ENCODE measurements at places on chromosomes 7 and 10.

- peak; percentile 4 for DNase-seq
Measured at GRCh38 chr10:111933937-111934336, 249.6 kb downstream of the GPAM start.

- DNase-seq = no peak
Measured at GRCh38 chr7:37394158-37394557, 54.5 kb downstream of the ELMO1 start.

GRCh38 chr10:118723466-118723865 is 31.3 kb downstream of the CACUL1 start:
- DNase-seq = no peak

DNA sequence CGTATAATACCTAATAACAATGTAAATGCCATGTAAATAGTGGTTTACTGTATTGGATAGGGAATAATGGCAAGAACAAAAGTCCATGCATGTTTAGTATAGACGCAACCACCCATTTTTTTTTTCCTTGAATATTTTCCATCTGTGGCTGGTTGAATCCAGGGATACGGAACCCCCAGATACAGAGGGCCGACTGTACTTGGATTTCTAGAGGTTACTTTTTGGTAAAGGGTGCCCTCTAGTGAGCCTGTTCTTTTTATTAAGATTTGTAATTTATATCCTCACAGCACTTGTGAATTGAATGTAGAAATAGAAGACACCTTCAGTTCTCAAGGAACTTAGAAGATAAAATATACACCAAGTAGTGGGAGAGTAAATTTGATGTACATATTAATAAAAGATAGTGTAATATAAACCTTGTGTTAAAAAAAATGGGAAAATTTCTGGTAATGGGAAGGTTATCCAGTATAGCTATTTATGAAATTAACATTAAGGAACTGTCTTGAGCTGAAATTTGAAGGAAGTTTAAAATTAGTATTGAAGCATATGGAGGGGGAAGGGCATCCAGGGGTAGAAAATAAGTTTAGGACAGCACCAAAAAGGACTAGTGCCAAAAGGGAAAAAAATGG is 32.0 kb downstream of the EXOC6 start:
- DNase-seq = peak; percentile 68

GRCh38 chr10:94287336-94287735 is 75.4 kb downstream of the NOC3L start:
- no peak for DNase-seq

- no peak for DNase-seq
Measured at GRCh38 chr10:21423850-21424249, 101.6 kb downstream of the SKIDA1 start.

DNA sequence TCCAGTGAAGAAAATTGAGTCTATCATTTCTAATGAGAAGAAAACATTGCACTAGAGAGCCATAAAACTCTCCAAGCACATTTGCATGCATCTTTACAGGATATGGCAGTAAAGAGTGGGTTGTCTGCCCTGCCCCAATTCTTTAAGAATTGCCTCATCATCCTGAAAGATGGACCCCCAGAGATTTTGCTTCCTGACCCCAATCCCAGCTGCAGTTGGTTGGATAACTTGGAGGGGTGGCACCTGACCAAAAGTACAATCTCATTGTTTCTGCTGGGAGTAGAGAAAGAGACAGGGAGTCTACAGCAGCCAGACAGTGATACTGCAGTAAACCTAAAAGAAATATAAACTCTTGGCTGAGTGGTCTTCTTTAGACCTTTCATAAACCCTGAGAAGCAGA is 49.1 kb upstream of the ADCY1 start:
- no peak for DNase-seq

- DNase-seq = no peak
Measured at GRCh38 chr10:34775044-34775637, 40.0 kb downstream of the PARD3 start.

DNA sequence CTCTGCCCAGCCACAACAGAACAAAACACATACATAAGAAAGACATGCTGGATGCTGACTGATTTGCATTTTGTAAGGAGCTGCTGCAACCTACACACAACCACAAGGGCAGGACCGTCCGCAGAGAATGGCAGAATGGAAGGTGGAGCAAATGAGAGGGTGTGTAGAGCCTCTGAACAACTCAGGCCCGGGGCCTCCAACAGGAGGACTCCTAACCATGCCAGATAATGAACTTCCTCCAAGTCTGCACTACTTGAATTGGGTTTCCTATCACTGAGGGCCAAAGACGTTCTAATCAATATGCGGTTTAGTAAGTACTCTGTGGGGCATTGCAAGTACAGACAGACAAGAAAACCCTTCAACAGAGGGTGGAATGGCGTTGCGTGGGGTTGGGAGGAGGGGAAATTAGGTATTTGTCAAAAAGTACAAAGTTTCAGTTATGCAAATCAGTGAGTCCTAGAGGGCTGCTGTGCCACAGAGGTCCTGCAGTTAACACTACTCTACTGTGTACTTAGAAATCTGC is 14.6 kb downstream of the VOPP1 start:
- DNase-seq = peak; percentile 94

GRCh38 chr7:36119005-36119706 is 33.9 kb upstream of the EEPD1 start:
- DNase-seq = no peak

DNA sequence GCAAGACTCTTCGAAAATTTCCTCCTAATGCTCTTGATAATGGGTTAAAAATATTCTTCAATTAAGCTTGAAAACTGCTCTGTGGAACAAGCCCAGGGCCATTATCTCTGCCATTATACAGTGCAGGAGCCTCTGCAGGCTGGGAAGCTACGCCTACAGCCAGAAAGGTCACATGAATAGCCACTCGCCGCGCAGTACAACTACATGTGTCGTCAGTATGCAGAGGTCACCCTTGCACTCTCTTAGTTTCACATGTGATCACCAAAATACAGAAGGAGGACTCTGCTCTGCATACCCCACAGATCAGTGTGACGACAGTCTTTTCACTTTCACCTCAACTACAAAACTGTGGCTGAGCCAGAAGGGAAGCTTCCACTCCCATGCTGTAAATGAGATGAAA is 141.8 kb upstream of the C1QL3 start:
- DNase-seq = no peak

- DNase-seq = no peak
Measured at GRCh38 chr7:64881461-64882287, 21.4 kb upstream of the ZNF273 start.

DNA sequence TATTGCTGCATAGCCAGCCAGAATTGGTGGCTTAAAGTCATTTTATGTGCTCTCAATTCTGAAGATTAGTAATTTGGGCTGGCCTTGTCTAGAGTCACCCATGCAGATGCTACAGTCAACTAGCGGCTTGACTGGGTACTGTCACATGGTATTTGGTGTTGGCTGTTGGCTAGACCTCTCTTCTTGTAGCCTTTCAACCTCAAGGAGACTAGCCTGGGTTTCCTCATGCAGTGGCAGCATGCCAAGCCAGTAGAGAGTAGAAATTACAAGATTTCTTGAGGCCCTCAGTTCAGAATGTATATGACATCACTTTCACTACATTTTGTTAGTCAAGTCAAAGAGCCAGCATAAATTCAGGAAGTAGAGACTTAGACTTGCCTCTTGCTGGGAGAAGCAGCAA is 3.7 kb upstream of the ZNF800 start:
- DNase-seq = peak; percentile 71

GRCh38 chr10:22133749-22134624 is 83.8 kb downstream of the EBLN1 start:
- peak; percentile 88 for DNase-seq

DNA sequence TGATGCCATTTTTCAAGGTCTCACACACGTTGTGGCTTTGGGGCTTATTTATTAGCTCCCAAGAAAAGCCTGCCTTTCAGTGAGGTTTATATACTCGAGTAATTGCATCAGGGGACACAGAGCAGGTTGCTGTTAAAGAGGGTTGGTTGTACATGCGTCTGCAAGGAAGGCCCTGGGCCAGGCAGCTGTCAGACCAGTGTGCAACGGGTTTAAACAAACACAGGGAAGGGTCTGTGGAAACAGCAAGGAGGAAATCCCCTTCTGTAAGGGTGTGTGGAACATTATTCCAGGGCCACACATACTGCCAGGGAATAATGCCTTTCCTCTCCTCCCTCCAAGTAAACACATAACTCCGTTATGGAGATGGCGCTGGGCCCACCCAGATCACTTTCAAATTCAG is 1.7 kb upstream of the CHST15 start:
- peak; percentile 52 for DNase-seq

DNA sequence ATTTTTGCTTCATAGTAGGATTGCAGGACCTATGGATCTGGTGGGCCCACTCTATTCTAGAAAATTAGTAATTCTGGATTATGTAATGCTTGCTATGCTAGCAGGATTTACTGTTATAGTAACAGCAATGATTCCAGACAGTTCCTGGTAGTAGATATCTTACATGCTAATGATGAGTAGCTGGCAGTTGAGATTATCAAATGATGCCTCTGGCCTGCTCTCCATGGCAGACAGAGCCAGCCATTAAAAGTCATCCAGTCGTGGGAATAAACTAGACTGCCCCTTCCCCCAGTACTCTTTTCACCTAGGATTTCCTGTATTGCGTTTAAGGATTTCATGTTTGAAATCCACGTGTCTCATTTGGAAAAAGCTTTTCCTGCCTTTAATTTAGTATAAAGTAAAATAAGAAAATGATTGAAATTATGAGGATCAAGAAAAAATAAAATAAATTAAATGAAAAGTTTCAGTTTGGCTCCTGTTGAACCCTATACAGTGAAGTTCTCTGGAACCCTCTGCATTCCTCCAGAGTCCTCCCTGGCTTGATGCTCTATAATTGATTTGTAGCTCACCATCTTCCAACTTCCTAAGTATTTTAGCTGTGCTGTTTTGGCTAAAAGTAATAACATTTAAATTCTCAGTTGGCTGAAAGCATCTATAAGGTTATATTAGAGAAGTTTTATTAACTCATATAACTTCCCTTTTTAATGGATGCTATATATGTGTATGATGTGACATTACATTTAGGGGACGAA is 14.6 kb downstream of the UMAD1 start:
- DNase-seq = no peak

GRCh38 chr10:87916515-87916914 is 53.1 kb downstream of the PTEN start:
- DNase-seq = no peak

DNA sequence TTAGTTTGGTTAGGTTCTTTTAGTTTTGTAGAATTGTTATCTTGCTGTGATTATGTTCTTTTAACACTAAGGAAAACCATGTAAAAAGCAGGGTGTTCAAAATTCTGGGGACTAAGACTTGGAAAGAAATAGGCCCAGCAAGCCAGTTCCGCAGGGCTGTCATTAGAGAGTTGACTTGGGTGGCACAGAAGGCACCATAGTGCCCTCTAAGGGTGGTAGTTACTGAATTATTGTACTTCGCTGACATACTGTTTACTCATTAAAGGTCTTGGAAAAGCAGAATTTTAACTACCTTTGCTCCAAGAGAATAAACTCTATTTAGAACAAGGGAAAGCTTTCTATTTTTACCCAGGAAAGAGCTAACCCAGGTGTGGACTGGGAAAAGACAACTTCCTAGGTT is 86.5 kb downstream of the OTUD1 start:
- peak; percentile 35 for DNase-seq

GRCh38 chr7:113431406-113431805 is 313.1 kb upstream of the SMIM30 start:
- no peak for DNase-seq

GRCh38 chr7:77542409-77542808 is 5.3 kb downstream of the PTPN12 start:
- no peak for DNase-seq

GRCh38 chr10:5895804-5896203 is 5.8 kb downstream of the FBH1 start:
- DNase-seq = peak; percentile 68

- no peak for DNase-seq
Measured at GRCh38 chr10:50506861-50507573, 116.7 kb downstream of the SGMS1 start.

DNA sequence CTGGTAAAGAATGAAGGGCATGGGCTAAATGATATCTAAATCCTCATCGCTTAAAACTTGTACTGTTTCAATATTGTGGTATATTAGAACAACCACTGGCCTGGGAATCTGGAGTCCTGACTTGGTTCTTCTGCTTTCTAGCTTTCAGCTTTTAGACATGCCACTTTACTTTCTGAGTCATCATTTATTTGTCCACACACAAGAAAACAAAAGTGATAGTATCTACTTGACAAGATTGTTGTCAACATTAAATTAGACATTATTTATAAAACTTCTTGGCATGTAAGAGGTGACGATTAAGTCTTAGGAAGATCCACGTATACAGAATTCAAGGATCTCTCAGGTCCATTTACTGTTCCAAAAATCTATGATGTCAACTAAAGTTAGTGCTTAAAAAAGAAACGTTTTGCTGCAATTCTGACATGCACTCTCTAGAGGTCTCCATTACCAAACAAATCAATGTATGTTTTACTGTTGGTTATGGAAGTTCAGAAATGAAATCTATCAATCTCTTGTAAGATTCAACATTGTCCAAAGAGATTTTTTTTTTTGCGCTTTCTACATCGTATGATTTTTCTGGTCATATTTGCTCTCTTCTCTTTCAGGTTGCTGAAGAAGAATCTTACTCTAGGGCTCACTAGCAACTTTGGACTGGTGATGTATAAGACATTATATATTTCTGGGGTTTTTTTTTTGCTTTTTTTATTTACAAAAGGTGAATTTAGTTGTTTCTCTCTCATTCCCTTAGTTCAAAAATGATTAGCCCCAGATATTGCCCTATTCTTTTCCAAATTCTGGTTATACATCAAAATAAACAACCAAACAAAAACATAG is 53.6 kb upstream of the DYNC1I1 start:
- peak; percentile 42 for DNase-seq

DNA sequence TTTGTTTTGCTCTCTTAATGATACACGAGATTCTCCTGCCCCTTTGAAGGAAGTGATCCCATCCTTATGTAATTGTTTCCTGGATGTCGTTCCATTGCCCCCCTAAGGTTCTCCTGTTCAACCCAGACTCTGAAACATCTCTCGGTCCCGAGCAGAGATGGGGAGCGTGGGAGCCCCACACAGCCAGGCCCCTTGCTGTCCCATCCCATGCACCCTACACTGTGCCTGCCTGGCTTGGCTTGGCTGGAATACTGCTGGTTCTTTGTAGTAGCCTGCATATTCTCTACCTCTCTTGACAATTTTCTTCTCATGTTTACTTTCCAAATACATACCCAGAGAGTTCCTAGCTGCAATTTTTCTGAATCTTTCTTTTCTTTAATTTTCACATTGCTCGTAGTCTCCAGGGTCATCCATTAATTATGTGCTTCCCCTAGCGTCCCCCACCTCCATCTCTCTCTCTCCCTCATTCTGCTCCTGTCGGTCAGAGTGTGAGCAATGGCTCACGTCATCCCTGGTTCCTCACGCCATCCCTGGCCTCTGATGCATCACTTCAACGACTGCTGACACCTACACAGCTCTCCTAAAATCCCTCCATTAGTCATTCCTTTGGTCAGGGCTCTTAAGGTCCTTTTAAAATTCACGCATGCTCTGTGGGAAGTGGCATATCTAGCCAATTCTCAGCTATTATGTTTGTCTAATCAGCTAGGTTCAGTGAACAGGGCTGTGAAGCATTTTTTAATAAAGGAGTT is 32.5 kb upstream of the GPR158 start:
- DNase-seq = no peak

DNA sequence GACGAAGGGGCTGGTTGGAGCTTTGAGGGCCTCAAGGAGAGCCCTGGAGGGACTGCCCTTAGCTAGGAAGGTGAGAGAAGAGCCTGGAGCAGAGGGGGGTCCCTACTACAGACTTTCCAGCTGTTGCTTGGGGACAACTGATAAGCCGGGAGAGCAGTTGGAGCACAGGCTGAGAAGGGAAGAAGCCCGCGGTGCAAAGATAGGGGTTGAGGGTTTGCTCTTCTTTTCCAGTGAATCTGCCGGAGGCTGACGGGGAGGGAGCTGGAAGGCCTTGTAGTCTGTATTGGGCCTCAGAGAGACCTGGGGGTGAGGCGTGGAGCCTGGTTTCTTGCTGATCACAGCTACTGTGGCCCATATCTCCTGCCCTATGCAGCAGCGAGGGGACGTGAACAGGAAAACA is 23.7 kb downstream of the CYP26A1 start:
- DNase-seq = no peak

All from NAMALWA (cell line).